ENCODE measurements at places on chromosomes 3 and 15. TPM values are rescaled to one million over a fixed set of nuclear protein-coding genes. Genes with fewer than 3 reads are reported as not detected.
A peak's percentile ranks its signal among the peaks of the same experiment; 100 is the strongest.

- no peak for DNase-seq
Observed at GRCh38 chr15:61654918-61655317, 405.3 kb downstream of the VPS13C start.

DNA sequence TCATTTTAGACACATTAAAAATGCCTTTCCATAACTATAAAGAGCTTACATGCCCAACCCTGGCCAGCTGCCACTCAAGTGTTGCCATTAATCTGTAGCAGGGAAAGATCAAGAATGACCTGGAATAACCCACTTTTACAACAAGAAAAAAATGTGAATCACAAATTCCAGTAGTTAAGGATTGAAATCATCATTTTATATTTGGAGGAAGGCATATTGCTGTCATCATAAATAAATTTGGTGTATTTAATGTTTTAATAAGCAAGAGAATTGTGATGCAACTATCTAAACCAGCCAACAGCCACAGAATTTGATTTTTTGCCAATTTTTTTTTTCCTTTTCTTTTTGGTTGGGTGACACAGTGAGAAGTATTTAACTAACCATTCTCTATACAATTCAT, 240.0 kb upstream of the SEMA6D start:
- no peak for DNase-seq

DNA sequence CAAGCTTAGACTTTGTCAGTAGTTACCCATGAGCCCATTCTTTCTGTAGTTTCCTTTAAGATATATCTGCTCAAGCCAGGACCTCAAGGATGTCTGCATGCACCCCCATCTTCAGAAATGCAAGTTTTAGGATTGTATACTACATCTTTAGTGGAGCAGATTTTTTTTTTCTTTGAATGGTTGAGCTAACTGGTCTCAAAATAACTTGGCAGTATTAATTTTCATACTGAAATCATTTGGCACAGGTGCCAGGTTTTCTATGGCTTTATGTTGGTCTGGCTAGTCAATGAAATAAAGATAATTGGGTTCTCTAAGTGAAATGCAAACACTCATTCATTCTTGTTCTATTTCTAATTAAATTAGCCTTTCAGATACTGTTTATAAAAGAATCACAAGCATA, 108.9 kb downstream of the ATG7 start:
- DNase-seq: no peak

DNA sequence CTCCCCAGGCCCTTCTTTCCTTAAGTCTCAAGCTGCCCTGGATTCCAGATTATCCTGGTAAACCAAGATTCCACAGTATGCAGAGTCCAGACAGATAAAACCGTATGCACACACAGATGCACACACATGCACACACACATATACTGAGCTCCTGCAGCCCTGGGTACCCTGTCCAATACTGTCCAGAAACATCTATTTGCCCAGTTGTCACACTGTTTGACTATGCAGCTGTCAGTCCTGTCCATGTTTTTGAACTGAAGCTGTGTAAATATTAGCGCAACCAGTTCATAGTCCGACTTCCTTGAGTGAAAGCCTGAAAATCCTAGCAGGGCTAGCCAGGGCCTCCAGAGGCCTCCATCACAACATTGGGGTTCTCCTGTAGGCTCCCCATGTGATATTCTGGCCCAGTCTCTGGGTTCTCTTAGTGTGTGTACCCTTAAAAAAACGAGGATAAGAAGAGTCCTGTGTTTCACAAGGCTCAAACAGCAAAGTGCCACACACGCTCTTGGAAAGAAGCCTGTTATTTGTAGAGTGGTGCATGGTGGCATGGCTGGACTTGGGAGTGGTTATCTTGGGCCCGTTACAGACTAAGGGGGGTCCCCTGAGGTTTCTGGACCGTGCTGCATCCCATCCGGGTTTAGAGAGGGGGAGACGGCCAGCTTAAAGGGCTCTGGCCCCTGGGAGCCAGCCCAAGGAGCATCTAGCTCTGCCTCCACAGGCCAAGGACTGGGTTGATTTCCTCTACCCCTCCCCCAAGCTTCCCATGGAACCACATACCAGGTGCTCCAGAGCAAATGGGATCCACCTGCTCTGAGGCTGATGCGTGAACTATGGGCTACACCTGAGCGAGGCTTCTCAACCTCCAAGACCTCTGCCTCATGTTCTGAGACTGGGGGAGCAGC, 108.3 kb downstream of the IQSEC1 start:
- no peak for DNase-seq

DNA sequence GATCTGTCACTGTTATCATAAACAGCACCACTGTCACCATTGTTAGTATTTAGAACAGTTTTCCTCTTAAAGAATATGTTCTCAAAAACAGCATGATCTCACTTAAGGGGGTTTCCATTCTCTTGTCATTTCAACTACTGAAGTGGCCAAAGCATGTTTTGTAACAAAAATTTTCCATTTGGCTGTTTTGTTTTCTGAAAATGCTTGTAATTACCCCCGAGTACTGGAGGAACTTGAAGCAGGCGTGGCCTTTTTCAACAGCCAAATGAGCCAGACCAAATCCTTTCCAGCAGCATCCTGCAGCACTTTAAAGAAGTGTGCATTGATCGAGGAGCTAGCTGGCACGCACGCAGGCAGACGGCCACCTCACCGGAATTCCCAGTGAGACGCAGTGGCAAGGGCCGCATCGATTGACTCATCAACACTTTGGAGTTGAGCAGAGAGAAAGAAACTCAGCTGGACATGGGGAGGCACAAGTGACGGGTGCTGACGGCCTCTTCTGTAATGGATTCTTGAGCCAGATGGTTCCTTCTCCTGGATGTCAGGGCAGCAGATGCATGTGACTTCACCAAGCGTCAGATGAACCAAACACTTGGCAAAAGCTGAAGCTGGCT, 234.3 kb upstream of the IGF1R start:
- no peak for DNase-seq

DNA sequence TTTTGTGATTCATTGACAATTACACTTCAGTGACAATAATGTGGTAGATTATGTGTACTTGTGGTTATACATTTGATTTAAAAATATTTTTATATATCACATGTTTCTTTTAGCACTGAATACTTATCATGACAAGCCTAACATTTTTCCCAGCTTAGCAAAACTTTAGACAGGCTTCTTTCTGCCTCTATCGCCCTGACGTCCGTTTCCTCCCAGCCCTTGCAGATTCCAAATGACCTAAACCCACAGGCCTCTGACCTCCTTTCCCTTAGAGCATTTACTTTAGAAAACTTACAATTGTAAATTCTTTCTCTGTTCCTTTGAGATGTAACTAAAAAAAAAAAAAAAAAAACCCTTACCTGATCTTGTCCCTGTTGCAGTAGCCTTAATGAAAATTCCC, 326.1 kb downstream of the UNC13C start:
- DNase-seq: no peak

DNA sequence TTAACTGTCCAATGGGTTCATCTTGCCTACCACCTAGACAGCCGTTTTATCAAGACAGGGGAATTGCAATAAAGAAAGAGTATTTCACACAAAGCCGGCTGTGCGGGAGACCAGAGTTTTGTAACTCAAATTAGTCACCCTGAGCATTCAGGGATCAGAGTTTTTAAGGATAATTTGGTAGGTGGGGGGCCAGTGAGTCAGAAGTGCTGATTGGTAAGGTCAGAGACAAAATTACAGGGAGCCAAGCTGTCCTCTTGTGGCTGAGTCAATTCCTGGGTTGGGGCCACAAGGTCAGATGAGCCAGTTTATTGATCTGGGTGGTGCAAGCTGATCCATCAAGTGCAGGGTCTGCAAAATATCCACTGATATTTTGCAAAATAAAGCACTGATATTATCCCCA, 29.9 kb upstream of the GPD1L start:
- no peak for DNase-seq

DNA sequence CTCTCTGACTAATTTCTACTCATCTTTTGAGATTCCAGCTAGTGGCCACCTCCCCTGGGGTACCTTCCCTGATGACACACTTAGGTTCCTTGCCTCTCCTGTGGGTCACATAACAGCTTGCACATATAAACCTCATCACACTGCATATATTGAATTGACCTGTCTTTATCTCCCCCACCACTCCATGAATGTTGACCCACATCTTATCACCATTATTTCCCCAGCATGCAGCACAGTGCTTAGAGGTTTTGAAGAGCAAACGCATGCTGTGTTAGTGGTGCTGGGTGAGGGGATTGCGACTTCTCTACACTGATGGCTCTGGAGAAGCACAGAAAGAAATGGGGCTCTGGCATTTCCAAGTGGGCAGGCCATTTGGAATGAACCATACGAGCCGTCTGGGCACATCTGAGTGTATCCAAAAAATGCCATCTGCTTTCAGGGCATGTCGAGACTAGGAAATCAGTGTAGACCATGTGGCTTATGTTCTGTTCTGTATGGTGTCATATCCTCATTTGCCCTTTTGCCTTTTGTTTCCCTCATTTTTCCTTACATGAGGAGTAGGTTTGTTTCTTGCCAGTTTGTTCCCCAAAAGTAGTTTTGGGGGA, 333.2 kb upstream of the TRIM42 start:
- no peak for DNase-seq

GRCh38 chr15:101025501-101025885, 106.3 kb downstream of the LRRK1 start:
- DNase-seq: no peak

DNA sequence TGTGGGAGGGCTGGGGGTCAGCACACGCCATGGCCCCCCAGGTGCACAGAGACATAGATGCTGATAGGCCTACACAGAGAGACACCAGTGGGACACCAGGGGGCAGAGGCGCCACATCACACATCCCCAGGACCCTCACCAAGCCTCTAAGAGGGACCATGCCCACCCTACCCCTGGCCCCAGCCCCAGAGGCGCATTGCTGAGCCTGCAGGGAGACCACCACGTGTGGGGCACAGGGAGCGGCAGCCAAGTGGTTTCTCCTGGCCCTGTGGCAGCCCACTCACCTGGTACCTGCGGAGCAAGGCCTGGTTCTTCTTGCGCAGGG, 1.2 kb downstream of the CCDC9B start:
- DNase-seq: peak; percentile 21

Gene TRAT1
- total RNA-seq: not detected

DNA sequence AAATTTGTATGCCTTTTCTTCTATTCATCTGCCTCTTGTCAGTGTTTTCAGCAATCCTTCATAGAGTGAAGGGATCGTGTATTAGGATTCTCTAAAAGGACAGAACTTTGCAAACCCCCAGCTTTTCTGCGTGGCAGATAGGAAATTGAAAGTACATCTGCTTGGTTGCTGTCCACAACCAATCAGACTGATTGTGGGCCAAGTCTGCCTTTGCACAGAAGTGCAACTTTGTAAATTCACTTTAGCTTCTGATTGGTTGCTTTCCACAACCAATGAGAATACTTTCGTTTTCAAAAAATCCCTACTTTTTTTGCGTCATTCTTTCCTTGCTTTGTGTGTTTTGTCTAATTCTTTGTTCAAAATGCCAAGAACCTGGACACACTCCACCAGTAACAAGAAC, 847.4 kb downstream of the FHIT start:
- DNase-seq: no peak

Gene ATP13A5
- not detected for total RNA-seq

GRCh38 chr3:184942735-184943134, 130.8 kb downstream of the VPS8 start:
- no peak for DNase-seq

Gene EFHB
- total RNA-seq: not detected

DNA sequence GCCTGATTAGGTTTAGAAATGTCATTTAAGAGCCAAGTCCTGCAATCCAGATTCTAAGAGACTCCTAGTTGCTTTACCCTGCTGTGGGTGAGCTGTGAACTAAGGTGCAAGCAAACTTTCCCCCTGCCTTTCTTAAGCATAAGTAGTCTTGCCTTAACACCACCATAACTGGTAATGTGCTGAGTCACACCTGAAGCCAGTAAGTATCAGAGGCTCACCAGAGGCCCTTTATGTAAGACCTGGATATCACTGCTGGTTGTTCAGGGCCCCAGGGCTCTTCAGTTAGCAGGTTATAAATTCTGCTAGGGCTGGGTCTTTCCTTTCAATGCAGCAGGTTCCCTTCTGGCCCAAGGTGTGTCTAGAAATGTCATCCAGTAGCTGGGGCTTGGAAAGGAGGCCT, 509.9 kb downstream of the VGLL3 start:
- no peak for DNase-seq

Gene CPEB1
- total RNA-seq: 19.1 TPM

Gene DHFR2
- total RNA-seq: 7.6 TPM

GRCh38 chr15:87793725-87794124, 462.8 kb downstream of the NTRK3 start:
- no peak for DNase-seq

- no peak for DNase-seq
Observed at GRCh38 chr3:2352134-2352762, 253.6 kb downstream of the CNTN4 start.

Gene ADPRH
- 1.6 TPM for total RNA-seq

Gene XCR1
- total RNA-seq: not detected

Gene TRPC1
- 10.4 TPM for total RNA-seq

- no peak for DNase-seq
Observed at GRCh38 chr3:192819001-192819569, 91.7 kb upstream of the FGF12 start.

DNA sequence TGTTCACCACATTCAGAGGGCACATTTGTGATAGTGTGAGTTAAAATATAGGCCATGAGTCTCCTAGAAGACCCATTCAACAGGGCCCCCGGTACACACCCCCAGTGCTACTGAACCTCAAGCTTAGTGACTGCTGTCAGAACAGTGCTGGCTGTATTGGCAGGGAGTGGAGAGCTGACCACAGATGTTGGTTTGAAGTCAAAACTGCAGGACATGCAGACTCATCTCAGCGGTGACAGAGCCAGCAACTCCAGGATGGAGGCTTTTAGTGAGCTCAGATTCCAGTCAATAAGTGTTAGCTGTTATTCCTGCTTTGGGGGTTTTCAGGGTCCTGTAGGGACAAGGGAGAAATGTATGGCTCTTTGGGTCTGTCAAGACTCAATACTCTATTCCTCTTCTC, 29.1 kb downstream of the PRR20G start:
- DNase-seq: no peak

DNA sequence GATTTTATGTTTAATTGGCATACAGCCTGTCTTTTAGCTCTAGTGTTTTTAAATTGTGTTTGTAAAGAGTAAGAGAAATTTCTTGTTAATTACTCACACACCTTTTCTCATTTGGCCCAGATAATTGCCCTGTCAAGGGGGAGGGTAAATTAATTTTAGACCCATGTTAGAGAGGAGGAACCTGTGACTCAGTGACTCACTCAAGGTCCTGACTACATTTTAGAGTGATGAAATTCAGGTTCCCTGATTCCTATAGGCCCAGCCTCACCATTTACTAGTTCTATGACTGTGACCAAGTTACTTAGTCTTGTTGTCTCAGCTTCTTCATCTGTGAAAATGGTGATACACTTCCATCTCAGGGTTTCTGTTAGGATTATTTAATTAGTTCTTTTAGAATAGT, 125.2 kb upstream of the DPH6 start:
- DNase-seq: no peak
